ENCODE measurements at places on chromosomes 2 and 18.

DNA sequence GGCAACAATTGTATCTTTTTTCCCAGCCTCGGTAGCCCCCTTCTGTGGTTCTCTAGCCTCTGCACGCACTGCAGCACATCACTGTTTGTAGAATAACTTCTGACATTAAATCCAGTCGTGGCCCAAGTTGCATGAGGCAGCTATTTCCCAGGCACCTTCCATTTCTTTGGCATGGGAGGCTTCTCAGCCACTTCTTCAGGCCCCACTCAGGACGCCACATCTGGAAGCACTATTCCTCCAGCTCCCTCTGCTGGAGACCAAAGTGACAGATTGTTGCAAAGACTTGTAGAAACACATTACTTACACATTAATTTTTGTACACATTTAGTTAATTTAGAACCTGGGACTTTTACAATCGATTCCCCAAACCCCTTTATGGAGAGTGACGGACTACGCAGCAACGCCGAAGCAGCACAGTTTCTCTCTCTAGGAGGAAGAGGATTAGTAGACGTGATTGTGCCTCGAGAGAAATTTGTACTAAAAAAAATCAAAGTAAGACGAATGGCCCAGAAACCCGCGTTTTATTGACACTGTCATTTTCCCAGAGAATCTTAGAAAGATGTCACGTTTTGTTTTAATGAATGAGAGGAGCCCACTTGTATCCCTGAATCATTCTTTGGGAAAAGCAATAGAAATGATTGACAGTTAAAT, 57.8 kb upstream of the RGPD5 start:
- peak; percentile 13 for DNase-seq

GRCh38 chr2:229684942-229685562, 29.3 kb downstream of the DNER start:
- no peak for DNase-seq

DNA sequence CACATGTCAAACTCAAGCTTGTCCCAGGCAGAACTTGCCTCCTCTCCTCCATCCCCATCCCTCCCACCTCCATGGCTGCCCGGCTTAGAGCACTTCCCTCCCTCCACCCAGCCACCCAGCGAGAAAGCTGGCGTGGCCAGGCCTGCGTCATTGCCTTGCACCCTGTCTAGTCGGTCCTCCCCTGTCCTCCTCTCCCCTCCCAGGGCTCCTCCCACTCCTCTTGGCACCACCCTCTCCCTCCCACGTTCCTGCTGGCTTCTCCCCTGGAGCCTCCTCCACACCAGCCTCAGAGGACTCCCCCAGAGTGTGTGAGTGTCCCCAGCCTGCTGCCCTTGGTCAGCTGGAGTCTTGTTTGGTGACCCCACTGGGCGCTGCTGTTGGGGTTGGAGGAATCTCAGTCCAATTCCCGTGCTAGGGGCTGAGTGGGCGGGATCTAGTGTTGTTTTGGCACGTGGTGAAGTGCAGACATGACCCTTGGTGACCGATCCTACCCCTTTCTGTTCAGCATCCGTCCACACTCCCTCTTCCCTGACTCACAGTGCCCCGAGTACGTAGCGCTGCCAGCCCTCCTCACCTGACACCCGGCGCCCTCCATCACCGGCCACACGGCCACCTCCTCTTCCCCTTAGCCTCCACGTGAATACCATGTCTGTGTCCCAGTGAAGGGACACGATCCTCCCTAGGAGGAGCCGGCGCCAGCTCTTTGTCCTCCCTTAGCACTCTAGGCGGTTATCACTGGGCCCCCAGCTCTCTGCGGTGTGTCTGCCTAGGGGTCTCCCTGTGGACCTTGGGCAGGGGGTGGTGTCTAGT, 41.4 kb downstream of the ATP6V1C2 start:
- DNase-seq = no peak

DNA sequence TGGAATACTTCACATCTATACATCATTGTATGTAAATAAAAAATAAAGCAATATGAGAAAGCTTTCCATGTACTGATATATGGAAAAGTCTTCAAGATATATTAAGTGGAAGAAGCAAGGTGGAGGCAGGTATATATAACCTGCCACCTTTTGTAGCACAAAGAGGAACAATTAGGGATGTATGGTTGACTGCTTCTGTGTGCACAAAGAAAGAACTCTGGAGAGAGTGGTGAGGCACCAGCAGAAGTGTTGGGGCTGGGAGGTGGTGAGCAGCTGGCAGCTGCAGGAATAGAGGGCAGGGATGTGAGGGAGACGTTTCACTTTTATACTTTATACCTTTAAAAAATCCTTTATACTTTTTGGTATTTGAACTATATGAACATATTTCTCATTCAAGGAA, 26.1 kb downstream of the KIF5C start:
- DNase-seq = no peak

- no peak for DNase-seq
Observed at GRCh38 chr2:201483342-201483741, 31.8 kb downstream of the STRADB start.

- DNase-seq = no peak
Observed at GRCh38 chr2:33510586-33510968, 34.1 kb downstream of the RASGRP3 start.

GRCh38 chr2:159030674-159031380, 62.4 kb downstream of the TANC1 start:
- no peak for DNase-seq

DNA sequence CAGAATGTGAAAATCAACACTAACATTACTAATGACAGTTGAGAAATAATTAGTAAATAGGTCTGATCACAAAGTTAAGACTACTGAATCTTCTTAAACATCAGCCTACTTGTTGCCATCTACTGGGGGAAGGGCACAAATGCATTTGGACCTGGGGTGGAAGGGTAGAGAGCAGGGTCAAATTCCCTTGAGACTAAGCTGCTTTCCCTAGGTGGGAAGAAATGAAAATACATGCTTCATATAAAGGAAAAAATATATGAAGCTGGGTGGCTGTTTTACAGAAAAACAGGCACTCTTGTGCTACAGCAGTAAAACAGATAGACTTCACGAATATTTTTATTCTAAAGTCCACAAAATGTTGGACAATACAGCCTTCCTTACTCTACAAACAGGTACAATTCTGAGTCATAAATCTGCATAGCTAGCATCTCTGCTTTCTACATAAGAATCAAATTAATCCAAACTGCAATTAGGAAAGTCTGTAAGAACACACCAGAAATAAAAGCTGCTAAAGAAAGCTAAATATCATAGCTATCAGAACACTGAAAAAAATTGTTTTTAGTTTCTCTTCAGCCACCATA, 10.9 kb downstream of the TRIP12 start:
- peak; percentile 21 for DNase-seq

- no peak for DNase-seq
Observed at GRCh38 chr18:12255626-12256026, 1.5 kb downstream of the CIDEA start.

- no peak for DNase-seq
Observed at GRCh38 chr18:48939205-48940097, 11.3 kb downstream of the SMAD7 start.
